Left ventricle myocardium inferior (tissue), 1 donor: ENCODE measurements at places on chromosomes 4 and X. TPM values are rescaled to one million over a fixed set of nuclear protein-coding genes. Genes with fewer than 3 reads are reported as not detected.
A peak's percentile ranks its signal among the peaks of the same experiment; 100 is the strongest.

Gene CPE
- total RNA-seq = 43.2 TPM

DNA sequence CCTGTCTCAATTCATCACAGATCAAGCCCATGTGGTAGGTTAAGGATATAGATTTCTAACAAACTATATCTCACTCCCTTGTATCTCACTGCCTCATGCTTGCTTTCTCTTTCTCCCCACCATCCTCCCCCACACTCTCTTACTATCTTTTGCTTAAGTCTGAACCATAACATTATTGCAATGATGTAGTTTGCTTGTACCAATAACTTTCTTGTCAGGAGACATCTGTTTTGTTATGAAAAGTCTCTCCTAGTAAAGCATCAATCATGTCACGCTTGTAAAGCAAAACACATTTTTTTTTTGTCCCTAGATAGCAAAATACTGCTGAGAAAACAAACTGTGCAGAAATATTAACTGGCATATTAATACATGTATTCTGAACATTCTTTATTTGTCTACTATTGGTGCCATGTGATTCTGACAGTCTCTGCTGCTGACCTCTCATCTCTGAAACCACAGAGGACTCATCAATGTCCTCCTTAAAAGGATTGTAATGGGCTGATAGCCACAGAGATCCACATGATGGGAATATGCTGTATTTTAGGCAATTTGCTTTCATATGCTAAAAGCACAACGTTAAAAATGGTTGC lies 217.5 kb downstream of the VEGFC start:
- no peaks in the 10 kb centered on the region for H3K4me1 ChIP-seq
- H3K36me3 ChIP-seq = no peaks in the 10 kb centered on the region
- H3K27me3 ChIP-seq = no peaks in the 10 kb centered on the region
- DNase-seq = no peak
- no peak overlapping the region for H3K4me3 ChIP-seq
- H3K27ac ChIP-seq = no peak overlapping the region

- no peak overlapping the region for H3K27ac ChIP-seq
- no peak overlapping the region for H3K4me3 ChIP-seq
- no peaks in the 10 kb centered on the region for H3K4me1 ChIP-seq
These were observed 148.6 kb upstream of the TTC29 start for GRCh38 chr4:147094238-147094637.

- H3K36me3 ChIP-seq = no peaks in the 10 kb centered on the region
- peaks cover 30% of the 10 kb centered on the region for H3K4me1 ChIP-seq
- peak overlapping the region; percentile 7 for H3K4me3 ChIP-seq
- no peaks in the 10 kb centered on the region for H3K27me3 ChIP-seq
- no peak for DNase-seq
These were observed 67.4 kb downstream of the DMP1 start for GRCh38 chr4:87717276-87718031.

Gene CENPE
- total RNA-seq = 0.85 TPM

GRCh38 chrX:69319376-69319775 lies 154.1 kb upstream of the PJA1 start:
- no peaks in the 10 kb centered on the region for H3K36me3 ChIP-seq
- DNase-seq = no peak
- H3K4me3 ChIP-seq = no peak overlapping the region
- H3K4me1 ChIP-seq = no peaks in the 10 kb centered on the region
- no peaks in the 10 kb centered on the region for H3K27me3 ChIP-seq

DNA sequence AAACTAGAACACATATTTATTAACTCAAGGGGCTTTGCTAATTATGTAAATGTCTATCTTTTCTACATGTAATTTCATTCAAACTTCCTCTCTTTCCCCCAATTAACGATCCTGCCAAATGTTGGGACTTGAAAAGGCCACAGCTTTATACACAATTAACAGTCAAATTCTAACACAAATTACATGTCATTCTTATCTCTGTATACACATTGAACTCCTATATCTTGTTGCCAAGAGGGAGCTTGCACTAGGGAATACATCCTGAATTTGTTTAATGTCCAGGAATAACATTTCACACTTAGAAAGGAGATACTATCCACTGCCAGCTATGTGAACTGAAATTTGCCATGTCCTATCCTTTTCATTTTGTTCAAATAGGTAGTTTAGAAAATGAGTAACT lies 38.9 kb upstream of the MAB21L2 start:
- H3K4me3 ChIP-seq = no peak overlapping the region
- H3K36me3 ChIP-seq = no peaks in the 10 kb centered on the region
- H3K4me1 ChIP-seq = no peaks in the 10 kb centered on the region
- DNase-seq = no peak
- no peak overlapping the region for H3K27ac ChIP-seq
- H3K27me3 ChIP-seq = no peaks in the 10 kb centered on the region

DNA sequence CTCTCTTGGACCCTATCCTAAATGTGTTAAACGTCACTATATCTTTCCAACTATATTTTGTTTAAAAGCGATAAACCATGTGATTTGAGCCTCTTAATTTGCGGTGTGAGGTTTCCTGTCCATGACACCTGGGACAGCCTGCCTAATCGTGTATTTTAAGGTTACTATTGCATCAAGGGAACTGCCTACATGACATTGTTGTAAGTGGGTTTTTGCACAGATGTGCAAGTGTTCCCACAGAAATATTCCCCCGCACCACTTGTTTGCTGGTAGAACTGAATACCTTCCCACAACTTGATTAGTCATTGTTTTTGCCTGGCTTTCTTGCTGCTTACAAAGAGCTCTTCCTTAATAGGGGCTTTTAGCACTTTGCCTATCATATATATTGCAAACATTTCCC lies 5.1 kb upstream of the FAM184B start:
- H3K4me1 ChIP-seq = peaks cover 5% of the 10 kb centered on the region
- H3K27me3 ChIP-seq = peaks cover 5% of the 10 kb centered on the region
- H3K4me3 ChIP-seq = no peak overlapping the region
- DNase-seq = no peak
- H3K27ac ChIP-seq = no peak overlapping the region

DNA sequence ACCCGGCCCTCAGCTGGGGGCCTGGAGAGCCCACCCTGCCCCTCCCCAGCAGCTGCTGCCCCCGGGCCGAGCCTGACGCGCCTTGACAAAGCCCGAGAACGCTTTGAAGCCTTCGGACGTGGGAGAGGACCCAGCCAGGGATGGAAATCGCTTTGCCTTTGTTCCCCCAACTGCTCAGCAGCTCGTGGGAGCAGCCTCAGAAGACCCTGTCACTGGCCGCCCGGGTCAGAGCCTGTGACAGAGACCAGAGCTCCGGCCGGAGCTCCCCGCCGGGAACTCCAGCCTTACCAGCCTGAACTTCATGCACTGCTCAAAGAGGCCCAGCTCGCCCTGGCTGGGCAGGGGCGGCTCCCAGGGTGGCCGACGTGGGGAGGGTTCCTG lies 2.6 kb upstream of the SLC6A8 start:
- H3K4me1 ChIP-seq = peaks cover 6% of the 10 kb centered on the region
- H3K36me3 ChIP-seq = no peaks in the 10 kb centered on the region
- no peaks in the 10 kb centered on the region for H3K27me3 ChIP-seq
- DNase-seq = no peak

GRCh38 chr4:8240211-8241041 lies 29.1 kb upstream of the HTRA3 start:
- H3K27ac ChIP-seq = no peak overlapping the region
- no peak for DNase-seq
- no peaks in the 10 kb centered on the region for H3K27me3 ChIP-seq
- H3K4me1 ChIP-seq = peaks cover 12% of the 10 kb centered on the region
- no peak overlapping the region for H3K4me3 ChIP-seq

- no peak for DNase-seq
- H3K36me3 ChIP-seq = peaks cover 44% of the 10 kb centered on the region
- H3K4me1 ChIP-seq = peaks cover 7% of the 10 kb centered on the region
- H3K27me3 ChIP-seq = no peaks in the 10 kb centered on the region
- no peak overlapping the region for H3K27ac ChIP-seq
- H3K4me3 ChIP-seq = no peak overlapping the region
These were observed 18.0 kb downstream of the AIFM1 start for GRCh38 chrX:130147631-130148030.

DNA sequence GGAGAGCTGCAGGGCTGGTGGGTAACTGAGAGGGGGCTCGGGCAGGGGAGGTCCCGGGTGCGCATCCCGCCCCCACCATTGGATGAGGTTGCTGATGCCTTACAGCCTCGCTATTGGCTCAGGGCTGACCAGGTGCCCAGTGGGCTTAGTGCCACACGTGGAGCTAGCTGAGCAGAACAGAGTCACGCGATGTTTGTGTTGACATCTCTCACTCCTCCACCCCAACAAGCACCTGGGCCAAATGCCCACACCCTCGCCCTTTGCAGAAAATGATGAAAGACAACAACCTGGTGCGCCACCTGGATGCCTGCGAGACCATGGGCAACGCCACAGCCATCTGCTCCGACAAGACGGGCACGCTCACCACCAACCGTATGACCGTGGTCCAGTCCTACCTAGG lies 31.8 kb downstream of the ATP2B3 start:
- DNase-seq = no peak
- H3K27ac ChIP-seq = no peak overlapping the region
- no peaks in the 10 kb centered on the region for H3K36me3 ChIP-seq
- peaks cover 6% of the 10 kb centered on the region for H3K27me3 ChIP-seq
- no peak overlapping the region for H3K4me3 ChIP-seq

- H3K27me3 ChIP-seq = no peaks in the 10 kb centered on the region
- H3K36me3 ChIP-seq = no peaks in the 10 kb centered on the region
- no peaks in the 10 kb centered on the region for H3K4me1 ChIP-seq
These were observed 193.6 kb upstream of the BANK1 start for GRCh38 chr4:101596781-101597552.

DNA sequence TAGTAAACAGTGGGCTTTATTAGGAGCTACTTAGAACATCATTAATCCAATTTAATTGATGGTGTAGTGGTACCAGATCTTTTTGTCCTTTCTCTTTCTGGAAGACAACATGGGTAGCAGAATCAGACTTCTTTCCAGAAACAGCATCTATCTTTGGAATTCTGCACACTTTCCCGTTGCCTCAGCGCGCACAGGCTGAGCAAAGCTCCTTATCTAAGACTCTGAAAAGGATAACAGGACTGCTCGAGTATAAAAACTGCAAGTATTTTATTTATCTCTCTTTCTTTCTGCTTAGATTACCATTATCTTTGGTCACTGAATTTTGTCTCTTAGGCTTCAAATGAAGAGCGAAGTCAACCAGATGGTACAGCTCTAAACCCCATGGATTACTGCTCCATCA lies 191.7 kb downstream of the DHX15 start:
- no peak overlapping the region for H3K27ac ChIP-seq
- H3K4me3 ChIP-seq = no peak overlapping the region
- no peaks in the 10 kb centered on the region for H3K36me3 ChIP-seq

GRCh38 chr4:76012388-76012801 lies 5.1 kb upstream of the CXCL9 start:
- H3K27me3 ChIP-seq = no peaks in the 10 kb centered on the region
- H3K4me3 ChIP-seq = peak overlapping the region; percentile 36

Gene TDO2
- total RNA-seq = not detected

- H3K36me3 ChIP-seq = no peaks in the 10 kb centered on the region
- H3K27ac ChIP-seq = no peak overlapping the region
- no peaks in the 10 kb centered on the region for H3K4me1 ChIP-seq
These were observed 102.7 kb downstream of the SH3BGRL start for GRCh38 chrX:81304563-81304962.

GRCh38 chr4:45155081-45155777 lies 428.9 kb upstream of the GNPDA2 start:
- no peaks in the 10 kb centered on the region for H3K36me3 ChIP-seq
- H3K4me1 ChIP-seq = no peaks in the 10 kb centered on the region
- no peaks in the 10 kb centered on the region for H3K27me3 ChIP-seq

Gene TEC
- 1.9 TPM for total RNA-seq

DNA sequence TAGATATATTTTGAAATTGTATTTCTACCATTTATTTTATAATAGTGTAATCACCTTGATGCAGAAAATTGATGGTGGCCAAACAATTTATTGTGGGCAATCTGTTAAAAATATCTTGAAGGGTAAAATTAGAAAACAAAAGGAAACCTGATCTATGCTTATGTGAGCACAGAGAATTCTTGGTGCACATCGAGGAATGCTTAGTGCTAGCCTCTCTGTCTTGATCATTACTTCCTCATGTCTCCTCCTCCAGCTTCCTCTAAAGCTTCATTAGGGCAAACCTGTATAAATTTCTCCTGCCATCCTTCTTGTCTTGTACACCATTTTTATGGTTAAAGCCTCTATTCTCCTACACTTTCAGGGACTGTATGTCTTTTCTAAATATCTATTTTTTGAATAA lies 725.8 kb downstream of the RAPGEF2 start:
- DNase-seq = no peak
- H3K4me1 ChIP-seq = no peaks in the 10 kb centered on the region
- no peak overlapping the region for H3K4me3 ChIP-seq
- no peaks in the 10 kb centered on the region for H3K27me3 ChIP-seq
- H3K27ac ChIP-seq = no peak overlapping the region

DNA sequence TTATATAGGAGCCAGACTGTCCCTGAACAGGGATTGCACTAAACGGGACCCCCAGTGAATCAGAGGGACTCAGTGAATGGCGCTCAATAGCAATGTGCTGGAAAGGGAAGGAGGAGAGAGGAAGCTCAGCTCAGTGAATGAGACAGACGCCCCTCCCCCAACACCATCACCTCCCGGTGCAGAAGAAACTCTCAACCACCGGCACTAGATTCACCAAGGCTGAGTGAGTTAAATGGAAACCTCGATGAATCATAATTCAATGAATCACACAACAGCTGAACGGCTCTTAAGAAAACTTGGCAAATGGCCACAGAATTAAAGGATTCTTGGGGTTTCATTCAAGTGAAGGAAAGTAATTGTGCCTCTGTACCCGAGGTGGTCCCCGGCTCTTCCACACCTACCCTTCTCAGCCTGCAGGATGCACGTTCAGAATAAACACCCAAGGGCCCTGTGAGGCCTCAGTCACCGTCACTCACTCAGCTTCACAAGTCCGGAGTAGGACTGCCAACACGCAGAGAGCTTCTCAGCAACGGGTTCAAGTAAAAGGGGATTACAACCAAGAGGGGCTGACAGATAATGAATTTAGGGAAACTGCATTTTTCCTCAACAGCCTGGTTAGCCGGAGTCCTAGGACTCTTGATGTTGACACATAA lies 29.3 kb downstream of the CRMP1 start:
- no peaks in the 10 kb centered on the region for H3K4me1 ChIP-seq
- no peak overlapping the region for H3K27ac ChIP-seq
- H3K36me3 ChIP-seq = no peaks in the 10 kb centered on the region

DNA sequence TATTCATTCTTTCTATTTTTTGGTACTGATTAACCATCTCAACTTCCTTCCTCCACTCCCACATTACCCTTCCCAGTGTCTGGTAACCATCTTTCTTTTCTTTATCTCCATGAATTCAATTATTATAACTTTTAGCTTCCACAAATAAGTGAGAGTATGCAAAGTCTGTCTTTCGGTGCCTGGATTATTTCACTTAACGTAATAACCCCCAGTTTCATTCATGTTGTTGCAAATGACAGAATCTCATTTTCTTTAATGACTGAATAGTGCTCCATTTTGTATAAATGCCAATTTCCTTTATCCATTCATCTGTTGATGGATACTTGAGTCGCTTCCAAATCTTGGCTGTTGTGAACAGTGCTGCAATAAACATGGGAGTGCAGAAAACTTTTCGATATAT lies 940.4 kb downstream of the GLUD2 start:
- DNase-seq = no peak
- H3K27ac ChIP-seq = no peak overlapping the region
- H3K4me1 ChIP-seq = no peaks in the 10 kb centered on the region
- no peaks in the 10 kb centered on the region for H3K36me3 ChIP-seq
- H3K4me3 ChIP-seq = no peak overlapping the region
- no peaks in the 10 kb centered on the region for H3K27me3 ChIP-seq

Gene CXorf49
- not detected for total RNA-seq
